T-cell (primary cell): ENCODE measurements at places on chromosomes 11 and 22.

GRCh38 chr11:47797633-47798032, 30.5 kb upstream of the FNBP4 start:
- peak; percentile 9 for DNase-seq

- DNase-seq, result no peak
Observed at GRCh38 chr22:39419096-39419495, 19.5 kb downstream of the TAB1 start.

DNA sequence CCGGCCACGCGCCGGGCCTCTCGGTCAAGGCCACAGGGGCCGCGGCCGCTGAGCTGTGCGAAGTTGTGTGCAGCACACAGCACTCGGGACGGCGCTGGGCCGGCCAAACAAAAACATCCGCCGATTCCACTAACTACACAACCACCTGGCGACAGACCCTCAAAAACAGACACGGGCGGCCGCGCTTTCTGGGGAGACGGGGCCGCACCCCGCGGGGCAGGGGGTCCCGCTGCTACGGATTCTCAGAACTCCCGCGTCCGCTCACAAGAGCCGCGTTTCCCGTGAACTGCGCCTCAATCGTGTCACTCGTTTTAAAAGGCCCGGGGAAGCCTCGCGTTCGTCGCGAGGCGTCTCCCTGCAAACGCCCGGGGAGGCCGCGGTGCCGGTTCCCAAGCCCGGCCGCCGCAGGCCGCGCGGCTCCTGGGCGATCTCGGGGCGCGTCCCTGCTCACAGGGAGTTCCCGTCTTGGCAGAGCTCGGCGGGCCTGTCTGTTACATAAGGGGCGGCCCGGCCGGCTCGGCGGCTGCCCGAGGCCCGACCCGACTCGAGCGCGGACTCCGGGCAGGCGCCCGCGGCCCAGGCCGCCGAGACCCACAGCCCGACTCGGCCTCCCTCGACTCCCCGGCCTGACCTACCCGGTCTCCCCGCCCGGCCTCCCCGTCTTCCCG, 936 bp downstream of the BRD1 start:
- peak; percentile 32 for DNase-seq

DNA sequence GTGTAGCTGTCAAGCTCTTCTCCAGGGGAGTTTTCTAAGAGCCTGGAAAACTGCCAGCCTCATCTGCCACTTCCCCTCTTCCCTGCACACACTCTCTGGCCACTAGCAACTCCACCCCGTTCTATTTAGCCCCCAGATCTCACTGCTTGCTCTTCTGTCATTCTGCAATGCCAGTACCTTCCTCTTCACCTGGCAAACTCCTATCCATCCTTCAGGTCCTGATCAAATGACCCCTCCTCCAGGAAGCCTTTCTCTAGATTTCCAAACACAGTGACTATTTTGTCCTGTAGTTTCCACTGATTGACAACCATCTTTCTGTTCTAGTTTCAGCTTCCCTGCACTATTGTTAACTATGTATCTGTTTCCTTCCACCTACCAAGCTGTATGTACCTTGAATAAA, 437.7 kb downstream of the SOX6 start:
- no peak for DNase-seq

DNA sequence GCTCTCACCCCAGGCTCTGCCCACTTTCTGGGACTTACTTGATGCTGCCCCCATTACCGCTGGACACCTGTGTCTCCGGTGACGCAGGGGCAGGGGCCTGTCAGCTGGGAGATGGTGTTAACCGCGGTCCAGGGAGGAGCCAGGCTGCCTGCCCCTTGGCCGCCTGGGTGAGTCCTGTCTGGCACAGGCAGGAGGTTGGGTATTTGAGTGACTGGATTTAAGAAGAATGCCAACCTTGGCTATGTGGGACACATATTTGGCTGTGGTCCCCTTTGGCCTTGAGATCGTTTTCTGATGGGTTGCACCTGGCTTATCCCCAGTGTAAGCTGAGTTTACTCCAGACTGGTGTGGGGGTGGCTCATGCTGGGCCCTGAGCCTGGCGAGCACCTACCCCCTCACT, 2.5 kb downstream of the MUC6 start:
- no peak for DNase-seq

- DNase-seq, result no peak
Observed at GRCh38 chr11:62909107-62909894, 11.9 kb downstream of the CHRM1 start.
